ENCODE measurements at places on chromosomes 2 and 18. TPM values are rescaled to one million over a fixed set of nuclear protein-coding genes. Genes with fewer than 3 reads are reported as not detected.

DNA sequence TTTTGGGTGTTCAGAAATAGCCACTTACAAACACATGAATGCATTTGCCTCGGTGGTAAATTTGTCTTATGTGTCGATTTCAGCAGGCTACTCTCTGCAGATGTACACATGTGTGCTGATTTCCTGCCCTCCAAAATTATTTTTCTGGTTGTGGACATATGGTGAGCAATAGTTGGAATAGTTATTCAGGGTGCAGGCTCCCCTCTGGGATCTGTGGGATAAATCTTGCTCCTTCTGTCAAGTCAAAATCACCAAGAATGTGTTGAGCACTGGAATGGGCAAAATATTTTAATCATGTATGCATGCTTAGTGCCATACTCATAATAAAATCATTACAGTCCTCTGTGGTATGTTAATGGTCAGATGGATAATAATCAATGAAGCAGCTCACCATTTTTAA lies 684.5 kb downstream of the BCL11A start:
- DNase-seq: no peak
- no peaks in the 10 kb centered on the region for H3K27me3 ChIP-seq
- peaks cover 7% of the 10 kb centered on the region for H3K4me1 ChIP-seq
- H3K4me3 ChIP-seq: no peak overlapping the region
- no peaks in the 10 kb centered on the region for H3K36me3 ChIP-seq

DNA sequence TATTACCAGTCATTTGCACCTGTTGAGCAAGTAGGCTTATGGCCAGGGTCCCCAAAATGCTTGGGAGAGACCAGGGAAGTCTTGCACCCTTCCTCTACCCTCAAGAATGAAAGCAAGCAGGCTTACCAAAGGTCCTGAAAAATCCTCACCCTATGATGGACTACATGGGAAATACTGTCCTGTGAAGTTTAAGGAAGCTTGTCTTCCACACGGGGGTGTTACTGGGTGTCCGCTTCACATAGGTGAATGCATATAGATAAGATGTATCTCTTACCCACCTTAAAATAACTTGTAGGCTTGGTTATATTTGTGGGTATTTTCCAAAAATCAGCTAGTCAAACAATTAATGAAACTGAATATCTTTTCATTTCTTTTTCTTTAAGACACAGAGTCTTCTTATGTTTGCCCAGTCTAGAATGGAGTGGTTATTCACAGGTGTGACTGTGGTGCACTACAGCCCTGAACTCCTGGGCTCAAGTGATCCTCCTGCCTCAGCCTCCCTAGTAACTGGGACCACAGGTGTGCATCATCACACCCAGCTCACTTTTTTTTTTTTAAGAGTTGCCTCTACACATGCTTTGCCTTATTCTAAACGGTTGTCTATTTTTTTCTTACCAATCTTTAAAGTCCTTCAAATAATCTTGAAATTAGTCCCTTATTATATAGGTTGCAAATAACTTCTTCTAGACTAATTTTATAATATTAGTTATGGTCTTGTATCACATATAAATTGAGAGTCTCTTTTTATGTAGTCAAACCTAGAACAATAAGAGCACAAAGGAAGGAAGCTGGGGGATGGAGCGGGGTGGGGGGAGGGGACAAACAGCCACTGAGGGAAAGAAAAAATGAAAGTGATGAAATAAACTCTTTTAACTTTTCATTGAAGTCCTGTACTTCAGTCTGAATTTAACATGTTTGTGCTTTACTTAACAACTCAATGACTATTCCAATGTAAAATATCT lies 49.0 kb downstream of the CERKL start:
- peak overlapping the region; percentile 62 for H3K4me3 ChIP-seq
- H3K27me3 ChIP-seq: no peaks in the 10 kb centered on the region
- DNase-seq: no peak
- H3K4me1 ChIP-seq: peaks cover 18% of the 10 kb centered on the region

DNA sequence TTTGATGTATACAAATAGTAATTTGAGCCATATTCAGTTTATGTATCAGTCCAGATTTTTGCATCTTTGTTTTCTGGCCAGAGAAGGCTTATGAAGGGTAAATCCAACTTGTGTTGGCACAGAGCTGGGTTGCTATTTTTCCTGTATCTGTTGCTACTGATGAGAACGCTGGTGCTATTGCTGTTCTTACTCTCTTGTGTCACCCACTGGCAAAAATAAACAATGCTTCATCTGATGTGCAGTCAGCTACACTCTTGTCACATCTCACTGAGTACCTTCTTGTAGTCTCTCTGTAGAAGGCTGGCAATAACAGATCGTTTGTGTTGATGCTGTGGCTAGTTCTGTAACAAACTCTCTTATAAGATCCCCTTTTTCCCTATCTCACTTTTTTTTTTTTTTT lies 323.4 kb downstream of the CDH19 start:
- DNase-seq: no peak
- no peak overlapping the region for H3K27ac ChIP-seq
- no peaks in the 10 kb centered on the region for H3K36me3 ChIP-seq
- no peak overlapping the region for H3K4me3 ChIP-seq
- no peaks in the 10 kb centered on the region for H3K4me1 ChIP-seq
- no peaks in the 10 kb centered on the region for H3K27me3 ChIP-seq

GRCh38 chr2:165109915-165110314 lies 93.9 kb downstream of the SCN3A start:
- H3K36me3 ChIP-seq: no peaks in the 10 kb centered on the region
- H3K4me3 ChIP-seq: no peak overlapping the region
- no peak for DNase-seq
- no peak overlapping the region for H3K27ac ChIP-seq
- H3K4me1 ChIP-seq: no peaks in the 10 kb centered on the region

DNA sequence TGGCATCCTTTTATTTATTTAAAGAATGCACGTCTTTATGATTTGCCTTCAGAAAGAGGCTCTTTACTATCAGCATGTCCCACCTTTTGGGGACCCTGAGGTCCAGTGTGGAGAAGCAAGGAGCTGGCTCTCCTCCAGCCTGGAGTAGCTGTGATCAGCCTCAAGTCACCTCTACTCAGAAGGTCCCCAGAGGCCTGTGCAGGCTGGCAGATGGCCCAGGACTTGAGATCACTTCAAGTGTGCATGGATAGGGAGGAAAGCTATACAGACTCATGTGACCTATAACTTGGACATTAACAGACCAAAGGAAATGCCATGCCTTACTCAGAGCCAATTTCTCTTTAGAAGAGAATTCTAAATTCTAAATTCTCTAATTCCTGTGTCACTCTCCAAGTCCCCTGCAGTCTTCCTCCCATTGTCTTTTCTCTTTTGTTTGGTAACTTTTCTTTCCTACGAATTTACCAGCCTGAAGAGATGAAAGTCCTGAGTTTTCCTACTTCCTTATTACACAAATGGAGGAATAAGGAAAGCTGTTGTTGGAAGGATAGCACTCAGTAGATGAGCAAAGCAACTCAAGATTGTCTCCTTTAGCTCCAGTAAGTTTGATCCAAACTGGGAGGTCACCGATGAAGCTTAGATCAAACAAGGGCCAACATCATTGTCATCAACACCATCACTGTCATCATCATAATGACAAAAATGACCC lies 163.9 kb downstream of the GFPT1 start:
- no peak for DNase-seq
- H3K4me1 ChIP-seq: no peaks in the 10 kb centered on the region
- peaks cover 25% of the 10 kb centered on the region for H3K27me3 ChIP-seq
- H3K36me3 ChIP-seq: no peaks in the 10 kb centered on the region

DNA sequence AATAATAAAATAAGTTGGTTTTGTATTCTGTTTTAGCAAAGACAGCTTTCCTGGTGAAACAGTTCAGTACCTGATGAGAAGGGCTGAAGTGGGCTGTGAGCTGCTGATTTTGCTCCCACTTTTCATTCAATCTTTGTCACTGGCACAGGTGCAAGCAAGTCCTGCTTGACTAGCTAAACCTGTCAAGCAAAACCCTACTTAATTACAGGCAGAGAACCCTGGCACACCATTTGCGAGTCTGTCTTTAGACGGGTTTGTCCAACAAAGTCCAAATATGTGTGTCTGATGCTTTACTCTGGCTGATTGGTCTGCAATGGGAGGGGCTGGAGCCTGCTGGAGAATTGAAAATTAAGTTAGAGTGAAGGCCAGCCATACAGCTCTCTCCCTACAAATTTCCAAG lies 267.2 kb downstream of the EPHA4 start:
- no peak overlapping the region for H3K27ac ChIP-seq
- no peaks in the 10 kb centered on the region for H3K27me3 ChIP-seq
- no peak overlapping the region for H3K4me3 ChIP-seq
- no peaks in the 10 kb centered on the region for H3K36me3 ChIP-seq

DNA sequence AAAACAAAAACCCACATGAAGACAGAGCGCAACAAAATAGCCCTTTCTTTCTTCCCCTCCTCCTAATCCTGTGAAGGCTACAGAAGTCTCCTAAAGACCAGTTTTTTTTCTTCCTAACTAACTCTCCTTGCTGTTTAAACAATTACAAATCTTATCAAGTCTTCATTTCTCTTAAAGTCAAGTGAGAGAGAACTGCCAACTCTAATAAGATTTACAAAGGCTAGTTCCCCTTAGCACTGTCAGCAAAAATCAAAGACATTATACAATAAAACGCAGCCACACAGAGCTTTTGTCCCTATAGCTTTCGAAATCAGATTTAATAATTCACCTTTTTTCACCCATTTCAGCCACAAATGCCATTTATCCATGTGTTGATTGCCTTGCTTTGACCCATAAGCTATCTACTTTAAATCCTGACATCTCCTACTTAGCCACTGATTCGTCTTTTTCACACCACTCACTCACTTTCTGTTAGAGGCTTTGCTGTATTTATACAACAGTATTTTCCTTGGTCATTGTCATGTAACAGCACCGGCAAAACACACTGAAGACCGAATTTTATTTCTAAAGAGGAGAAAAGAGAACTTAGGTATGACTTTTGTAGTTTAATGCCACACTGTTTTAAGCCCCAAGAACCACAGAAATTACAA lies 5.9 kb downstream of the NRXN1 start:
- H3K36me3 ChIP-seq: no peaks in the 10 kb centered on the region
- no peak for DNase-seq
- H3K4me1 ChIP-seq: no peaks in the 10 kb centered on the region
- H3K27ac ChIP-seq: no peak overlapping the region
- no peaks in the 10 kb centered on the region for H3K27me3 ChIP-seq

DNA sequence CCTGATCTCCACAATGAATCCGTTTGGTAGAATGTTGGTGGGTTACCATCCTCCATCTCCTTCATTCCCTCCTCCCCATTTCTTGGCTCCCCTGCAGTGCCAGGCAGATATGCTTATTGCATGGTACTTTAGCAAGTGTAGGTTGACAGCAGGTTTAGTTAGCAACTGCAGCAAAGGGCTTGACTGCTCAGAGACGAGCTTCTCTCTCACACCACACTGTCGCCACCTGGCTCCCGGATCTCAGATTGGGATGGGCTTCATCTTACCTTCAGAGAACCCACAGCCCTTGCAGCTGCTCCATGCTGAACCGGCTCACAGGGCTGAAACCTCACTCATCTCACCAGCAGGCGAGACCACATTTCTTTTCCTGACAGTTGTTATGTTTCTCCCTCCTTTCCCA lies 88.8 kb downstream of the VWA3B start:
- no peak for DNase-seq
- no peaks in the 10 kb centered on the region for H3K36me3 ChIP-seq
- H3K4me1 ChIP-seq: peaks cover 3% of the 10 kb centered on the region

- H3K36me3 ChIP-seq: no peaks in the 10 kb centered on the region
- DNase-seq: no peak
- H3K27ac ChIP-seq: no peak overlapping the region
- peaks cover 21% of the 10 kb centered on the region for H3K27me3 ChIP-seq
These were observed 58.1 kb downstream of the PAX3 start for GRCh38 chr2:222240676-222241049.

- H3K36me3 ChIP-seq: no peaks in the 10 kb centered on the region
- H3K27me3 ChIP-seq: no peaks in the 10 kb centered on the region
- no peak overlapping the region for H3K4me3 ChIP-seq
These were observed 42.1 kb downstream of the NIFK start for GRCh38 chr2:121694398-121695170.

GRCh38 chr18:49861659-49862058 lies 48.3 kb upstream of the ACAA2 start:
- no peaks in the 10 kb centered on the region for H3K36me3 ChIP-seq
- H3K27me3 ChIP-seq: peaks cover 6% of the 10 kb centered on the region
- DNase-seq: no peak
- no peak overlapping the region for H3K27ac ChIP-seq
- H3K4me1 ChIP-seq: peaks cover 6% of the 10 kb centered on the region

DNA sequence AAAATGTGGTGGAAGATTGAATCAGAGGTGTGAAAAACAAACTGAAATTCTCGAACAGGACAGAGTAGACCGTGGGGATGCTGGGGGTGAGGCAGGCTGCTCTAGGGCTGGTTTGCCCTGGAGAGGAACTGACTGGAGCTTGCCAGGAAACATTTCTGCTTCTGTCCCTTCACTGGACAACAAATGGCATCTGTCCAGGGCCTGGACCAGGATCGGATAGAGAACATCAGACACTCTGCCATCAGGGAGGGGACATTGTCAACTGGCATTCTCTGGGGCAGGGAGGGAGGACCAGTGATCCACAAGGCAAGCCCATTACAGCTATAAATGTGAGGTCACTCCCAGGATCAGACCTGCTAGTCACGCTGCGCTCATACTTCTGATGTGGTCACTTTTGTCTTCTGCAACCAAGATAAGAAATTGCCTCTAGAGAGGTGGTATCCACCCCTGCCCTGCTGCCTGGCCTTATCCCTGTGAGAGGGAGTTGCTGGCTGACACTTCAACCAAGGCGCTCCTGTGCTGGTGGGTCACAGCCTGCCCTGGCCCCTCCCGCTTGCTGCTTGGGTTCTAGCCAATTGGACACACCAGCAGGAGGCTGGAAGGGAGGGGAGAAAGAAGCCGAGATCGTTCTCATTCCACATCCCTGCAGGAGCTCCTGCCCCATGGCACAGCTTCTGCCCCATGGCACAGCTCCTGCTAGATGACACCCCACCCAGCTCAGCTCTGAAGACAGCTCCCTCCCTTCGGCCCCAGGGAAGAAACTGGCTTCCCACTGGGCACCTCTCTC lies 8.7 kb downstream of the NPPC start:
- H3K36me3 ChIP-seq: no peaks in the 10 kb centered on the region
- H3K4me3 ChIP-seq: no peak overlapping the region
- peak; percentile 25 for DNase-seq
- no peaks in the 10 kb centered on the region for H3K4me1 ChIP-seq
- no peak overlapping the region for H3K27ac ChIP-seq

- H3K4me3 ChIP-seq: no peak overlapping the region
- DNase-seq: no peak
- H3K27me3 ChIP-seq: peaks cover 2% of the 10 kb centered on the region
- no peak overlapping the region for H3K27ac ChIP-seq
These were observed 45.1 kb upstream of the ZNF396 start for GRCh38 chr18:35422237-35422636.

- H3K36me3 ChIP-seq: no peaks in the 10 kb centered on the region
- H3K27me3 ChIP-seq: no peaks in the 10 kb centered on the region
- H3K4me3 ChIP-seq: no peak overlapping the region
- no peak overlapping the region for H3K27ac ChIP-seq
- H3K4me1 ChIP-seq: no peaks in the 10 kb centered on the region
- DNase-seq: no peak
These were observed 238.7 kb downstream of the ERBB4 start for GRCh38 chr2:212299943-212300342.

- peaks cover 56% of the 10 kb centered on the region for H3K36me3 ChIP-seq
- H3K27me3 ChIP-seq: no peaks in the 10 kb centered on the region
- H3K4me3 ChIP-seq: no peak overlapping the region
These were observed 6.9 kb upstream of the FLACC1 start for GRCh38 chr2:201363857-201364560.

Gene ICOS
- total RNA-seq: 32.2 TPM

Gene TUBA3E
- not detected for total RNA-seq

Gene SNRNP27
- total RNA-seq: 54.4 TPM

Gene TSPYL6
- total RNA-seq: not detected

Gene DNAH7
- total RNA-seq: not detected

Gene ITGA6
- 22.8 TPM for total RNA-seq

Gene SPATA3
- not detected for total RNA-seq

Gene INPP4A
- 147 TPM for total RNA-seq

Gene DLX1
- not detected for total RNA-seq

Gene SIX3
- not detected for total RNA-seq

Gene EPB41L3
- total RNA-seq: 3.4 TPM

Gene C1QL2
- total RNA-seq: not detected

Gene RIT2
- not detected for total RNA-seq
